ENCODE measurements at places on chromosomes 3 and 15.

DNA sequence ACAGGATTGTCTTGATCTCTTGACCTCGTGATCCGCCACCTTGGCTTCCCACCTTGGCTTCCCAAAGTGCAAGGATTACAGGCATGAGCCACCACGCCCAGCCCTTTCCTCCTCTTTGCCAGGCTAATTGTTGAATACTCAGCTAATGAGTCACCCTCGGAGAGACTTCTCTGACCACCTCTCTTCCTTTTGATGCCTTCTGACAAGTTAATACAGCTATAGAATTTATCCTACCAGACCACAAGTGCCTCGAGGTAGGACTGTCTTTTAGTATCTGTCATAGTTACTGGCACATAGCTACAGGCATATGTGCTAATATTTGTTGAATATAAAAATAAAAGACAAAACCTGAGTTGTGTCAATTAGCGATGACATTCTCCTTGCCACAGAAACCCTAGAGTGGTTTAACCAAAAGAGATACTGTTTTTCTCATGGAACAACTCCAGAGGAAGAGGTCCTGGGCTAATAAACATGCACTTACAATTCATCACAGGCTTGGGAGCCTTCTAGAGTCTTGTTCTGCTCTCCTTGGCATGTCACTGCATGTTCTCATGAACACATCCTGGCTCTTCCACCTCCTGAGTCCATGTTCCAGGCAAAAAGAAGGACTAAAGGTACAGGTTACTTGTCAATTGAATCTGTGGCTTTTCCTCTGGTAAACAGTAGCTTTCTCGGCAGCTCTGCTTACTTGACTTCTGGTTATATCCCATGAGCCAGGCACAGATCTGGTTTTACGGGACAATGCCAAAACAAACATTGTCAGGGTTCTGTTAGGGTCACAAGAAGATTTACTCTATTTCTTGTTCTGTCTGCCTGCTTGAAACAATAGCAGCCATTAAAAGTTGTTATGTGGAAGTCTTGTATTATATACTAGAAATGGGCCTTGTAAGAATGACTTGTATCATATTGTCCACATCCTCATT, 332.3 kb downstream of the THSD4 start:
- no peak for DNase-seq

GRCh38 chr3:50495609-50496423, 7.6 kb downstream of the CACNA2D2 start:
- DNase-seq = no peak

GRCh38 chr3:50254577-50255250, 14.2 kb upstream of the SEMA3B start:
- no peak for DNase-seq

GRCh38 chr15:70422342-70422741, 324.6 kb upstream of the TLE3 start:
- no peak for DNase-seq

GRCh38 chr15:47383801-47384200, 333.5 kb upstream of the SEMA6D start:
- DNase-seq = no peak
